ENCODE measurements at places on chromosomes 5 and 9. TPM values are rescaled to one million over a fixed set of nuclear protein-coding genes. Genes with fewer than 3 reads are reported as not detected.

GRCh38 chr9:81906671-81907070, 21.6 kb upstream of the SPATA31D4 start:
- no peak for DNase-seq
- H3K4me3 ChIP-seq: no peak overlapping the region
- H3K27ac ChIP-seq: no peak overlapping the region
- no peaks in the 10 kb centered on the region for H3K4me1 ChIP-seq
- no peaks in the 10 kb centered on the region for H3K27me3 ChIP-seq

GRCh38 chr5:74477761-74478160, 162.8 kb downstream of the ENC1 start:
- no peak for DNase-seq
- no peaks in the 10 kb centered on the region for H3K4me1 ChIP-seq
- no peak overlapping the region for H3K4me3 ChIP-seq
- H3K27ac ChIP-seq: no peak overlapping the region

GRCh38 chr9:113298924-113299770, 4.0 kb downstream of the RNF183 start:
- H3K4me3 ChIP-seq: no peak overlapping the region
- no peak overlapping the region for H3K27ac ChIP-seq
- H3K27me3 ChIP-seq: no peaks in the 10 kb centered on the region
- no peaks in the 10 kb centered on the region for H3K36me3 ChIP-seq
- peaks cover 12% of the 10 kb centered on the region for H3K4me1 ChIP-seq
- DNase-seq: peak; percentile 44

- H3K36me3 ChIP-seq: no peaks in the 10 kb centered on the region
- no peak for DNase-seq
- no peaks in the 10 kb centered on the region for H3K4me1 ChIP-seq
- no peaks in the 10 kb centered on the region for H3K27me3 ChIP-seq
Observed at GRCh38 chr9:27945386-27945785, 372.1 kb upstream of the C9orf72 start.

DNA sequence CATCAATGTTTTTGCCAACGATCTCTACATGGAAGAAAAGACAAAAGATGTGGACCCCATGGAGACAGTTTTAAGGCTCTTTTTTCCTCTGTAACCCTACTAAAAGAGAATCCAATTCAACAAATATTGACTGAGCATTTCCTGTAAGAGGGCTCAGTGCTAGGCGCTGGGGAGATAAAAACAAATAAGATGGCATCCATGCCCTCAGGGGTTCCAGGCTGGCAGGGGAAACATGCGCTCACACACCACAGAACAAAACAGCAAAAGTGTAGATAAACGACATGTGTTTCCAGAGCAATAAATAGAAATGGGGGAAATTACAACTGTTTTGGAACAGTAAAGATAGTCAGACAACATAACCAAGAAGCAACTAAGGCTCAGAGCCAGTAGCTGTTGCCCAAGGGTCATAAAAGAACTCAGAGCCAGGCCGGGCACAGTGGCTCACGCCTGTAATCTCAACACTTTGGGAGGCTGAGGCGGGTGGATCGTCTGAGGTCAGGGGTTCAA, 25.2 kb downstream of the ZNF608 start:
- no peak for DNase-seq
- no peaks in the 10 kb centered on the region for H3K36me3 ChIP-seq
- no peaks in the 10 kb centered on the region for H3K27me3 ChIP-seq

- no peak overlapping the region for H3K27ac ChIP-seq
- DNase-seq: peak; percentile 49
- H3K4me1 ChIP-seq: peaks cover 7% of the 10 kb centered on the region
- no peak overlapping the region for H3K4me3 ChIP-seq
- no peaks in the 10 kb centered on the region for H3K36me3 ChIP-seq
Observed at GRCh38 chr9:35940458-35941407, 17.2 kb downstream of the OR2S2 start.

DNA sequence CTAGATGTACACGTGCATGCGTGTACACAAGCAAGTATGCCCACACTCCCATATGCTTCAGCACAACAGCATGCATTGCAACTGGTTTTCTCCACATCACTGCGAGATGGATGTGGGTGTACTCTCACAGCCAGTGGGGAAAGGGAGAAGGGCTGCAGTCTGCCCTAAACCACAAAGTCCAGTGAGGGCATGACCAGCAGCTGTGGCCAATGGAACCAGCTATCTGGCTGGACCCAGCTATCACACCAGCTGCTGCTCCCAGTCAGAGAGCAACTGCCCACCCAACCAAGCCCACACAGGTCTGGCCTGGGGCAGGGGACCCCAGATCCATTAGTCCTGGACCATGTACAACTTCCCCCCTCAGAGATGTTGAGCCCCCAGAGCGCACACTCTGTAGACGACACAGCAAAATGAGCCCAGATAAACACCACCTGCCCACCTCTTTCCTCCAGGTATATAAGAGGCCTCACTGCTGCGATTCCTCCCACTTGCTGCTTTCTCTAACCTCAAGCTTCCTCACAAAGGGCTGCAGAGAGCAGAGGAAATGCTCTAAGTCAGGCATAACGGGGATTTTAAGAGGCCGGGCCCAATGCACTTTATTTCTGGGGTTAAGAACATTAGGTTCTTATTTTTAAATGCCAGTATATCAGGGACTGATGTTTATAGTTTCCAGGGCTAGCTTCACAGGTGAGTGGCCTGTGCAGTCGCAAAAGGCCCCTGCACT, 39.0 kb downstream of the SHB start:
- no peaks in the 10 kb centered on the region for H3K36me3 ChIP-seq
- no peak for DNase-seq
- no peaks in the 10 kb centered on the region for H3K27me3 ChIP-seq
- no peak overlapping the region for H3K4me3 ChIP-seq
- H3K4me1 ChIP-seq: peaks cover 81% of the 10 kb centered on the region

DNA sequence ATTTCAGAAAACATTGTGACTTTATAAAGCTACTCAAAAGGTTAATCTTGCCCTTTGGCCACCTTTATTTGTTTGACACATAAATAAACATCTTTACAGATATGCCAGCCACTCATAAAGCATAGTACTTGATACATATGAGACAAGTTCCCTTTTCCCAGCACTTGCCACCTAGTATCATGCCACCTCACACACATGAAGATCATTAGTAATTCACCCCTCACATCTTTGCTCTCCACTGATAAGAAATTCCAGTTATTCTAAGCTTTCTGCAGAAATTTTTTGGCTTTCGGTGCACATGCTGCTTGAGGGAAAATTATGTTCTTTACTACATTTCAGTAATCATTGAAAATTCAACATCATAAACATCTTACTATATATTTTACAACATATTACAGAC, 59.1 kb downstream of the DEPDC1B start:
- no peak for DNase-seq
- H3K4me3 ChIP-seq: no peak overlapping the region
- H3K36me3 ChIP-seq: no peaks in the 10 kb centered on the region
- H3K4me1 ChIP-seq: no peaks in the 10 kb centered on the region
- H3K27me3 ChIP-seq: no peaks in the 10 kb centered on the region

DNA sequence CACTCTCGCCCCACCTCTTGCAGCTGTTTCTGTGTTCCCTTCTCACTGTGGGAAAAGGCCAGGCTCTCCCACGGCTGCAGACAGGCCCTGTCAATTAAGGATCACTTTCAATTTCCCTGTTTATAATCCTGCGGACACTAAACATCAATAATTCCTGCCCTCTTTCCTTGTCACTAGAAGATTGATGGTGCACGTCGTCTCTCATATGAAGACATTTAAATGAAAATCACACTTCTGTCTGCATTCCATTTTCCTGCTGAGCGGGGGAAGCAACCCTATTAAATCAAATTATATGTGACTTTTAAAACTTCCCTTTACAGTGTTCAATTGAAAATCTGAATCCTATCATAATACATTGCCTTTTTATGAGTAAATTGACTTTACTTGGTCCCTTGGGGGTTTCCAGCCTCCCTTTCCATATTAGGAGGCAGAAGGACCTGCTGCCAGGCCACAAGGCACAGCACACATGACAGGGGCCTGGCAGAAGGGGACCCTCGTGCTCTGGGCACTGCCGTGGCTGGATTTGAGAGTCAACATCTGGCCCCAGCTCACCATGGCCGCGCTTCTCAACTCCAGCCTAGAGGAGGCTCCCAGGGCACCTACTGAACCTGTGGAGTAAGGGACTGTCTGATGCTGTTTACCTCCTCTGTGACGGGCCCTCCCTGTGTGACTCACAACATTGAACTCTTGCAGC, 311.0 kb upstream of the IRX4 start:
- no peak for DNase-seq
- no peaks in the 10 kb centered on the region for H3K27me3 ChIP-seq
- no peak overlapping the region for H3K27ac ChIP-seq
- no peaks in the 10 kb centered on the region for H3K4me1 ChIP-seq
- no peaks in the 10 kb centered on the region for H3K36me3 ChIP-seq

- H3K36me3 ChIP-seq: no peaks in the 10 kb centered on the region
- no peak for DNase-seq
- peaks cover 13% of the 10 kb centered on the region for H3K4me1 ChIP-seq
- no peak overlapping the region for H3K27ac ChIP-seq
- H3K4me3 ChIP-seq: no peak overlapping the region
Observed at GRCh38 chr5:68531970-68532369, 316.4 kb downstream of the PIK3R1 start.

DNA sequence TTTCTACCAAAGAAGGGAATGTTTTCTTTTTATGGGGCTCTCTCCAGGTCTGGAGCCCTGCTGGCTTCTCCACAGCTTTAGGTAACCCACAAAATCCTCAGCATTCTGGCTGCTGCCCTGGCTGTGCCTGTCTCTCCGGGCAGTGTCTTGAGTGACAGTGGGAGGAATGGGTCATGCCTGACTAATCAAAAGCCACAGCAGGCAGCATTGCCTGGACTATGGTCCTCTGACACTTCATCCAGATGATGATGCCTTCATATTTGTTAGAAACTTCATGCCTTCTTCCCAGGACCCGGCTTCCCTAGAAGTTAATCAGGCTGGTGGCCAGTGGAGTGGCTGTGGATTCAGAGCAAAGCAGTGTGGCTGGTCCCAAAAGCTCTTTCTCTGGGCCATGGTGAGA, 32.2 kb upstream of the TGFBI start:
- no peaks in the 10 kb centered on the region for H3K36me3 ChIP-seq
- H3K27ac ChIP-seq: no peak overlapping the region
- H3K4me3 ChIP-seq: no peak overlapping the region

- H3K36me3 ChIP-seq: no peaks in the 10 kb centered on the region
- H3K4me3 ChIP-seq: no peak overlapping the region
- H3K27ac ChIP-seq: no peak overlapping the region
- no peaks in the 10 kb centered on the region for H3K27me3 ChIP-seq
- DNase-seq: no peak
Observed at GRCh38 chr9:89806371-89807100, 201.7 kb downstream of the GADD45G start.

- H3K27me3 ChIP-seq: no peaks in the 10 kb centered on the region
- DNase-seq: no peak
- peak overlapping the region; percentile 53 for H3K27ac ChIP-seq
- no peaks in the 10 kb centered on the region for H3K36me3 ChIP-seq
- no peak overlapping the region for H3K4me3 ChIP-seq
- peaks cover 40% of the 10 kb centered on the region for H3K4me1 ChIP-seq
Observed at GRCh38 chr5:157509587-157509986, 49.6 kb downstream of the NIPAL4 start.

DNA sequence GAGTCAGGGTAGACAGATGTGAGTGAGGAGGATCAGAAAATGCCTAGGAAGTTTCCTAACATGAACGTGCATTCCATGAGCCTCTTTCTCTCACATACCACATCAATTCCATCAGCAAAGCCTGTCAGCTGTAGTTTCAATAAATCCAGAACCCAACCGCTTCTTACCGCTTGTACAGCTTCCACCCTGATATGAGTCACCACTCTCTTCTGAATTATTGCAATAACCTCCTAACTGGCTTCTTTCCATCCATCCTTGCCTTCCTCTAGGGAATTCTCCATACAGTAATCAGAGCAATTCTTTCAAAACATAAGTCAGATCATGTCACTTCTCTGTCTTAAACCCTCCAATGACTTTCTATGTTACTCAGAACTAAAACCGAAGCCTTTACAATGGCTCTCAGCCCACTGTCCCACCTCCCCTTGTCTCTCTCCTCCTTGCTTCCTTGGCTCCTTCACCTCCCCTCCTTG, 8.1 kb upstream of the RAD23B start:
- H3K4me1 ChIP-seq: no peaks in the 10 kb centered on the region
- DNase-seq: peak; percentile 45
- no peak overlapping the region for H3K27ac ChIP-seq
- no peaks in the 10 kb centered on the region for H3K27me3 ChIP-seq
- no peaks in the 10 kb centered on the region for H3K36me3 ChIP-seq

GRCh38 chr5:154538492-154538891, 60.5 kb upstream of the HAND1 start:
- H3K4me1 ChIP-seq: no peaks in the 10 kb centered on the region
- no peak overlapping the region for H3K4me3 ChIP-seq
- H3K27me3 ChIP-seq: peaks cover 9% of the 10 kb centered on the region
- no peak overlapping the region for H3K27ac ChIP-seq
- DNase-seq: no peak

GRCh38 chr5:91024206-91024605, 358.9 kb downstream of the ARRDC3 start:
- no peak overlapping the region for H3K4me3 ChIP-seq

DNA sequence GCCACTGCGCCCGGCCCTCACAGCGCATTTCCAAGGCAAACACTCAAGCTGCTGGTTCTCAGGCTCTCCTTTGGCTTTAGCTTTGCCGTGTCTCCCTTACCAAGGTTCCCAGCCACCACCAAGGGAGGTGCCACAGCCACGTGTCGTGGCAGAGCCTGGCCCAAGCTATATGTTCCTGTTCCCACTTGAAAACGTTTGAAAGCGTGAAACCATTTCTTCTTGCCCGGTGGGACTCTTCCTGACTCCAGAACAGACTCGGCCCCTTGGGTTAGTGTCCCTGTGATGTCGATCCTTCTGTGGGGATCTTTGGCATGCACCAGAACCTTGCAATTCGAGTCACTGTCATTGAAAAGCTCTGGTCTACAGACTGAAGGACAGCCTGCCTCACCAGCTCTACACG, 147.9 kb downstream of the HSD17B3 start:
- no peak overlapping the region for H3K27ac ChIP-seq
- H3K27me3 ChIP-seq: no peaks in the 10 kb centered on the region
- H3K4me1 ChIP-seq: peaks cover 14% of the 10 kb centered on the region
- H3K36me3 ChIP-seq: no peaks in the 10 kb centered on the region
- no peak overlapping the region for H3K4me3 ChIP-seq
- no peak for DNase-seq

GRCh38 chr5:158494541-158494940, 605.2 kb downstream of the EBF1 start:
- H3K4me1 ChIP-seq: no peaks in the 10 kb centered on the region
- H3K27ac ChIP-seq: no peak overlapping the region
- no peaks in the 10 kb centered on the region for H3K27me3 ChIP-seq
- DNase-seq: no peak
- no peak overlapping the region for H3K4me3 ChIP-seq

GRCh38 chr5:154923441-154924430, 14.3 kb downstream of the GEMIN5 start:
- DNase-seq: no peak
- no peak overlapping the region for H3K27ac ChIP-seq
- no peaks in the 10 kb centered on the region for H3K4me1 ChIP-seq
- H3K4me3 ChIP-seq: no peak overlapping the region

Gene MLANA
- not detected for total RNA-seq

Gene FAM169A
- 2.5 TPM for total RNA-seq

Gene KIF4B
- total RNA-seq: not detected

Gene DMRTA1
- 1.8 TPM for total RNA-seq

Gene CEP78
- 10.5 TPM for total RNA-seq

Gene CFAP90
- not detected for total RNA-seq

Gene UBE2R2
- 31.0 TPM for total RNA-seq

Gene PDZD2
- under 0.01 TPM for total RNA-seq

Gene EPB41L4B
- total RNA-seq: 16.1 TPM

Gene SV2C
- total RNA-seq: not detected

Gene FSD1L
- total RNA-seq: 3.2 TPM

Gene ESM1
- not detected for total RNA-seq

Data from stomach (tissue), 19 donors.